ENCODE measurements at places on chromosomes 4 and X.

GRCh38 chrX:119954374-119954773 is 10.8 kb upstream of the NKAP start:
- H3K27me3 ChIP-seq, result peaks cover 30% of the 10 kb centered on the region
- peaks cover 13% of the 10 kb centered on the region for H3K4me1 ChIP-seq
- H3K27ac ChIP-seq, result no peak overlapping the region

DNA sequence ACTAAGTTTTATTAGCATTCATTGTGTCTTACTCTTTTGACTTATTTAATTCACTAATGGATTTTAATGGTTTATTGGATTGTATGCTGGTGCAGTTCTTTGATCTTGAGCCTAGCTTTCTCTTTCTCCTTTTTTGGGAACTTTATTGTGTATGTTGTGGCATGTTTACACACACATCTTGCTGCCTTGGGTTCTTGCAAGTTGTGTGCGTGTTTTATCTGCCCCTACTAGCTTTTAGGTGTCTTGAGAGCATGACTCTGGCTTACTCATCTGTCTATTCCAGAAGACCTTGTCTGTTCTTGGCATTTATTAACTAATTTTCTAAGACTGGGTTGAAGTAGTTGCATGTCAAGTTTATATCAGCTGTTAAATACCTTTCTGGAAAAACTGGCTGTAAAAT is 2.7 kb downstream of the TMEM165 start:
- H3K4me3 ChIP-seq, result peak overlapping the region; percentile 98
- H3K36me3 ChIP-seq, result peaks cover 47% of the 10 kb centered on the region
- DNase-seq, result no peak
- H3K27ac ChIP-seq, result peak overlapping the region; percentile 15
- H3K4me1 ChIP-seq, result peaks cover 33% of the 10 kb centered on the region

DNA sequence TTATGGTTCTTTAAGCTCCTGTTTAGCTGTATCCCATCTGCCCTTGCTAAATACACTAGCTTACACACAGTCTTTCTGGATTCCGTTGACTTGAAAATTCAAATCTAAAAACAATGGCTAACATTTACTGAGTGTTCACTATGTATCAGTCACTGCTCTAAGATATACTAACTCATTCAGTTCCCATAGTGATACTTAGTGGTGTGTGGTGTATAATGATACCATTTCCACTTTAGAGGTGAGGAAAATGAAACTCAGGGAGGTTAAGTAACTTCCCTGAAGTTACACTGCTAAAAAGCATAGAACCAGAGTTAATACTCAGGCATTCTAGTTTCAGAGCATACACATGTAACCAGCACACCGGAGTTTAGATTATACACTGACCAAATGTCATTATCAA is 762.0 kb downstream of the GRID2 start:
- no peaks in the 10 kb centered on the region for H3K27me3 ChIP-seq
- no peak overlapping the region for H3K4me3 ChIP-seq
- no peaks in the 10 kb centered on the region for H3K36me3 ChIP-seq
- no peaks in the 10 kb centered on the region for H3K4me1 ChIP-seq

- H3K36me3 ChIP-seq, result peaks cover 21% of the 10 kb centered on the region
- no peak overlapping the region for H3K4me3 ChIP-seq
- DNase-seq, result no peak
- H3K4me1 ChIP-seq, result peaks cover 22% of the 10 kb centered on the region
- H3K27me3 ChIP-seq, result no peaks in the 10 kb centered on the region
Measured at GRCh38 chr4:1207157-1207470, 34.7 kb upstream of the SPON2 start.

GRCh38 chrX:10902001-10902400 is 209.1 kb upstream of the HCCS start:
- H3K4me3 ChIP-seq, result no peak overlapping the region
- no peaks in the 10 kb centered on the region for H3K36me3 ChIP-seq
- H3K27me3 ChIP-seq, result no peaks in the 10 kb centered on the region
- no peaks in the 10 kb centered on the region for H3K4me1 ChIP-seq
- H3K27ac ChIP-seq, result no peak overlapping the region

DNA sequence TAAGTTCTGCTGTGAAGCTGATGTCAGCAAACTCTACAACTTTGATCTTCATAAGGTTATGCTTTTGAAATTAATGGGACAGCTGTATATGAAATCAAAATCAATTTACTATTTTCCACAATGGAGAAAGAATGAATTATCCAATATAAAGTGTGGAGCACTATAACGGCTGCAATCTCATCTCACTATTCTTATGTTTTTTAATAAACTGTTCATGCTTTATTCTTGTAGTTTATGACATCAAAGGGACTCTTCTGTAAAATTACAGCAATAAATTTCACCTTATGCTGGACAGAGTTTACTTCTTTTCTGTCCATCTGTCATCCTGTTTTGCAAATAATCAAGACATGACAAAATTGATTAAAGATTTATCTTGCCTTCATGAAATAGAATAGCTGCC is 192.5 kb downstream of the TECRL start:
- H3K36me3 ChIP-seq, result no peaks in the 10 kb centered on the region
- no peaks in the 10 kb centered on the region for H3K4me1 ChIP-seq
- H3K4me3 ChIP-seq, result no peak overlapping the region
- no peak overlapping the region for H3K27ac ChIP-seq

DNA sequence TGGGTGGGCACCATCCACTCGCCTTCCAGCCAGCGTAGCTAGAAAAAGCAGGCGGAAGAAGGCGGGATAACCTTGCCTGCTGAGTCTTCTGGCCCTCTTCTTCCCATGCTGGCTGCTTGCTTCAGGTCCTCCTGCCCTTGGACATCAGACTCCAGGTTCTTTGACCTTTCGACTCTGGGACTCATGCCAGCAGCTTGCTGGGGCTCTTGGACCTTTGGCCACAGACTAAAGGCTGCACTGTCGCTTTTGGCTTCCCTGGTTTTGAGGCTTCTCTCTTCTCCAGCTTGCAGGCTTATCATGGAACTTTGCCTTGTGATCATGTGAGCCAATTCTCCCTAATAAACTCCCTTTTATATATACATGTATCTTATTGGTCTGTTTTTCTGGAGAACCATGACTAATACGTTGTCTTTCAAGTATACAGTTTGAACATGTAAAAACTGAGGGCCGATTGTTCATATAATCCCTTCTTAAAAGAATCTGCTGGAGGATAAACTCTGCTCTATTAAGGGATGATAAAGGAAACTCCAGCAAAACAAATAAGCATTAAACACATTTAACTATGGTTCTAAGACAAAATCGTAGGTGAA is 116.6 kb upstream of the LCORL start:
- DNase-seq, result no peak
- H3K36me3 ChIP-seq, result no peaks in the 10 kb centered on the region
- H3K4me3 ChIP-seq, result no peak overlapping the region
- no peaks in the 10 kb centered on the region for H3K27me3 ChIP-seq
- no peak overlapping the region for H3K27ac ChIP-seq

Data from activated T-helper 2 cell treated with anti-CD3 and anti-CD28 coated beads, Interferon-gamma antibody, Interleukin-2, Interleukin-4, amounts not matched to agents 10 μg/mL and 5 μg/mL and 100 μg/mL, durations not matched to agents 14 hours and 24 hours and 36 hours (primary cell).